ENCODE measurements at places on chromosomes 6 and 20.

DNA sequence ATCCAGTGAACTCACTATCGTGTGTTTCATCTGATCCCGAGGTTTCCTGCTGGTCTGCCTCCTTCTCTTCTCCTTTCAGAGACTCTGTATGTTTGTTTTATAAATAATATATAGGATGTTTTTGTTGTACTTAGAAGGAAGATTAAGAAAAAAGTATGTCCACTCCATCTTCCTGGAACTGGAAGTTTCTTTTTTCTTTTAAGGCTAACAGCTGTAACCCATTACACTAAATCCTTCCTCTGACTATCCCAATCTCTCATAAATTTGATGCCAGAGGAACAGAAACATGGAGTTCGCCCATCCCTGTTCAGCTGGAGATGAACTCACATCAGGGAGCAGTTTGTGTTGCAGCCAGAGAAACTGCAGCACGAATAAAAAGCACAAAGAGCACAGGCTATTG is 20.7 kb downstream of the RIPK1 start:
- DNase-seq = no peak

DNA sequence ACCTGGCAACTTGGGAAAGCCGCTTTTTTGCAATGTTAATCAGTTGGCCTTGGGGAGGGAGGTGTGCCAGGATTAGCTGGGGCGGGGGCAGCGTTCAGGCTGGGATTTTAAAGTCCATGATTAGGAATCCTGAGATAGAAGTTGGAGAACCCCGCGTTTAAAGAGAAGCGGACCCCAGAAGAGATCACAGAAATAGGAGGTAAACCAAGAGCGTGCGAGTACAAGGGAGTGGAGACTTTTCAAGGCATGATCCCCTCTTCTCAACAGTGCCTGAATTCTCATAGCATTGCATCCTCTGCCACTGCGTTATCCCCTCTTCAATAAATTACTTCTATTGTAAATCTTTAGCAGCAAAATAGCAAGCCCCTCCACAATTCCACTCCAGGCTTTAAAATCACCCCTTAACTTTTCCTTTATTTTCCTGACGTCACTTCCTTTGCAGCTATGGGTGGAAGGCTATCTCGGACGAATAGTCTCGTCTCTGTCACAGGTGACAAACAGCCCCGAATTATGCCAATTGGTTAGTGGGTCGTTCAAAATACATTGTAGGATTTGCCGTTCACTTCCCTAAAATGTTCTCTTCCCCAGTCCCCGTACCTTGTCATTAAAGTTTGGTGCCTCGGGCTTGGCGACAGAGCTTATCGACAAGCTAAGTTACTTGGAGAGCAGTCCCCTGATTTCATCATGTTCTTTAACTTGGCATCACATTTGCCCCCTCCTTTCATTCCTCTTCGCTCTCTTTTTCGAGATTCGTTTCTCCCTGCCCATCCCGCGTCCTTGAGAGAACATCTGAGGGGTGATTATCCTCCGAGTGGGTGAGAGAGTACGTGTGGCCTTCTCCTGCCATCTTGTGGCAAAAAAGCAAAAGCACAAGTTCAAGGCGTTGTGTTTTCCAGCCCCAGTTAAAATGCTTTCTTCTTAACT is 17.1 kb downstream of the OR2B2 start:
- peak; percentile 86 for DNase-seq

- no peak for DNase-seq
Observed at GRCh38 chr20:58992911-58993310, 11.9 kb downstream of the NELFCD start.

DNA sequence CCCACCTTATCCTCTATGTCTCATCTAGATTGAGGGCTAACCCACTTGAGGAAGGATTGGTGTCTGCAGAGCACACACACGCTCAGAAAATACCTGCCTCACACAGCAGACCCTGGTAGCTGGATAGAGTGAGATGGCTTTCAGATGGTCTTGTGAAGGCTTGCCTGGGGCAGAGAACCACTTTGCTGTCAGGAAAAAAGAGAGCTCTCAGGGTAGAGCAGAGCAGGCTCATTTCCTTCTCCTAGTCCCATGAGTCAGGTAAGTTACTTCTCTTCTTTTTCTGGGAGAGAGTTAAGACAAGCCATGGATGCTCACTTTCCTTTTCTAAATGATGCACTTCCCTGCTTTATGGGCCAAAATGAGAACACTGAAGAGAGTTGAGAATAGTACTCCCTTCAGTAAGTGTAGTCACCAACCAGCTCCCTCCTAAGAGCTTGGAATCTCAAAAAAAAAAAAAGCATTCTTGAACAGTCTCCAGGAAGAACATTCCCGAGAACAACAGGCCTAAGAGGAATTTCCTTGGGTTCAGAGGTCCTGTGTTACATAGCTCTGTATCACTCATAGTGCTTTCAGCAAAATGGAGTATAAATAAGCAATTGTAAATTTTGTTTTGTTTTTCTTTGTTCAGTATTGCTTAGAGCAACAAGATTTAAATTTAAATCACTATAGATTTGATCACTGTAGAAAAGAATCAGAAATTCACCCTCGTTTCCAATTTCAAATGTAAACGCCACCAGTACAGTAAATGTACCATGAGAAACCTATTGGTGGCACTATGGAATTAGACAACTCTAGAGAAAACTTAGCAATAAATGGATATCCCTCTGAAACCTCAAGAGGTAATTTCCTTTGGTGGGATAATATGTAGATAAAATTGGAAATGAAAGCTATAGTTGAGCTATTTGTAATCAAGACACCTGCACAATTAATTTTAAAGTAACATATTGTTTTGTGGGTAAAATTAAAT is 530.3 kb downstream of the RFPL4B start:
- no peak for DNase-seq

GRCh38 chr6:47724300-47724699 is 25.9 kb downstream of the ADGRF4 start:
- DNase-seq = no peak

DNA sequence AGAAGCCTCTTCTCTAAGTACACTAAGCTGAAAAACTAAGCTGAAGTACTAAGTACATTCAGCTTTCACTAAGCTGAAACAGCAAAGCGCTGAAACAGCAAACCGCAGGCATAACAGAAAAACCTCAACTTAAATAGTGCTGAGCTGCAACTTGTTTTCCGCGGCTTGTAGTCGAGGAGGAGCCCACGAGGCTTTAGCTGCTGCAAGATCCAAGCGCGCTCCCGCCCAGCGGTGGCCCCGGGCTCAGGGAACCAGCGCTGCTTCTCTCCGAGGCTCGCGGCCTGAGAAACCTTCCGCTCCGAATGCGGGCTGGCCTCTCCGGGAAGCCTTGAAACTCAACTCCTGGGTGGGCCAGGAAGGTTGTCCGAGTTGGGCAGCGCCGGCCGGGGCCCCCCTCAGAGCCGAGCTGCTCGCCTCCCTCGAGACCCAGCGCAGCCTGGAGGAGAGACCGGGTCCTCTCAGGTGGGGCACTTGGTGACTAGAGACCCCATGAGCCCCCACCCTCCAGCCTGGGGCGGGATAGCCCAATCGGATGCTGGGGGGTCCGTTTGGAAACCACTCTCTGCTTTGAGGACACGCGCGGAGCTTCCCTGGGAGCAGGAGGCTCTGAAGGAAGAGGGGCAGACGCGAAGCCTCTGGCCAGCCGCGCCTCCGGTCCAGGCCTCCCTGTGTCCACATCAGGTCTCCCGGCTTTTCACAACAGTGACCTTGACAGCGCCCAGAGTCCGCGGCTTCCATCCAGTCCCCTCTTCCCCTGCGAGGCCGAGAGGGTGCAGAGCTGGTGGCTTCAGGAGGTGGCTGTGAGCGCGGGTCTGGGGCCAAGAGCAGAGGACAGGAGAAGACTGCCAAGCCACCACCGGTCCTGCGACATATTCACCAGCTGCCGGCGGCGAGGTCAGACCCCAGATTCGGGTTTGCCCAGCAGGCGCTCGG is 38.1 kb upstream of the HLA-E start:
- DNase-seq = no peak

DNA sequence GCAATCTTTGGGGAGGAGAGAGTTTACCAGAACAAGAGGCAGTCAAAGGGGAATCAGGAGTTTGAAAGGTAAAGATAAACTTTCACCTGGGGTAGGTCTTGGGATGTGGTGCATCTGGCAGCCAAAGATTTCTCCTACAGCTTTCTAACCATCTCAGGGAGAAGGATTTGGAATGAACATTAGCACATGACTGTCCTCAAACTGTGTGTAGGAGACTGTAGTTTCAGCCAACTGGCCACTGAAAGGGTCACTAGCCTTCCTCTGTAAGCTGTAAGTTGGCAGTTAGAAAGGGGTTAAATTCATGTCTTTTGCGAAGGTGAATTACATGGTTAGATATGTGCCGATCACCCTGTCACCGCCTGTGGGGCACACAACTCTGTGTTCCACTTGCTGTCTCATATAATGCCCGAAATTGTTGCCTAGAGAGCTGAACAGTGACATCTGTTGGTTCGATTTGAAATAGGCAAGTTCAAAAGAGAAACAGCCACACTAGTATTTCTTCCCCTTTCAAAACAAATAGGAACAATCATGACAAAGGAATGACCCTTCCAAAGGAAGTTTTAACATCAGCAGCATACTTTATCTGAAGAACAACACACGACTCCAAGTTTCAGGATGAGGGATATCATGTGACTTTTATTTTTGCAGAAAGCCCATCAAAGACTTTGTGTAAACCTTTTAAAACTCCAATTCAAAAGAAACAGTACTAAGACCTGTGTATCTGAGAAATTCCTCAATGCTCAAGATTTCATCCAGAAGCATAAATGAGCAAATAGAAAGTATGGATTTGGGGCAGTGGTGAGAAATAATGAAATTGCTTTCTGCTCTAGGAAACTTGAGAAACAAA is 1.1 kb upstream of the OPN5 start:
- peak; percentile 56 for DNase-seq

GRCh38 chr6:156776840-156777576 is at the start of gene ARID1B:
TSS of gene ARID1B (plus strand) at chr6:156777378. CDS start at chr6:156777681, 303 bp downstream.
- peak; percentile 80 for DNase-seq

DNA sequence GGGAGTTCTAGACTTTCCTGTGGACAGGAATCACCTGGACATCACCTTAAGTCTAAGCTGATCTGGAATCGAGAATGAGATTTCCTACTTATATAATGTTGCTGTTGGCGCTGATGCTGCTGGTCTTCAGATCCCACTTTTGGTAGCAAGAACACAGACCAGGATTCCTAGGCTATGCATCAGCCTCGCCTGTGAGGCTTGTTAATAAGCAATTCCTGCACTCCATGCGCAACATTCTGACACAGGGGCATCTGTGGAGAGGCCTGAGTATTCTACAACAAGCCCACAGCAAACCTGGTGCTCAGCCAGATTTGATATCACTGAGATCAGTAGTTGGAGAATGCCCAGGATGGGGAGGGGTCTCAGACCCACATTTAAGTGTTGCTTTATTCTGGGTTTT is 52.0 kb upstream of the TRIM26 start:
- no peak for DNase-seq

- DNase-seq = no peak
Observed at GRCh38 chr20:22389836-22390542, 194.4 kb downstream of the FOXA2 start.

- no peak for DNase-seq
Observed at GRCh38 chr6:3403238-3404173, 53.3 kb downstream of the SLC22A23 start.

DNA sequence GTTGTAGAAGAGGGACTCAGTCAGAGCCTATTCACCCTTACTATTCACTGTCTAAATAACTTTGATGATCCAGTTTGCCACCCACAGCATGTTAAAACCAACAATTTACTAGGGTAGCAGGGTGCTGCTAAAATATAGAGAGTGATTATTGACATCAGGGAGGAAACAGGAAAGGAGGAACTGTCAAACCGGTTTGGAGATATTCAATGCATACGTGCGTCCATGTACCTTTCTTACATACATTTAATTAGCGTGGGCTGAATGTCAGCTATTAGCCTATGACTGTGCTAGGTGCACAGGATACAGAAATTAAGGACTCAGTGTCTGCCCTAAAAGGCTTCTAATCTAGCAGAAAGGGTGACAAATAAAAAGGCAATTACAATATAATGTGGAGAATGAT is 57.2 kb downstream of the IL20RA start:
- DNase-seq = no peak

DNA sequence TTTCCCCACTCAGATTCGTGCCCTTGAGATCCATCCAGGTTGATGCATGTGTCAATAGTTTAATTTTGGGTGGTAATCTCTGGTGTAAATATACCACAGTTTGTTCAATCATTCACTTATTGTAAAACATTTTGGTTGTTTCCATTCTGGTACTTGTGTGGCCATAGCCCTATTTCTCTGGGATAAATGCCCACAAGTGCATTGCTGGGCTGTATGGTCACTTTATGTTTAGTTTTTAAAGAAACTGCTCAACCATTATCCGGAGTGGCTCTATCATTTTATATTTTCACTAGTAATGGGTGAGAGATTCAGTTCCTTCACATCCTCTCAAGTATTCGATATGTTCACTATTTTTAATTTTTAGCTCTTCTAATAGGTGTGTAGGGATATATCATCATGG is 60.7 kb upstream of the RNF24 start:
- no peak for DNase-seq

DNA sequence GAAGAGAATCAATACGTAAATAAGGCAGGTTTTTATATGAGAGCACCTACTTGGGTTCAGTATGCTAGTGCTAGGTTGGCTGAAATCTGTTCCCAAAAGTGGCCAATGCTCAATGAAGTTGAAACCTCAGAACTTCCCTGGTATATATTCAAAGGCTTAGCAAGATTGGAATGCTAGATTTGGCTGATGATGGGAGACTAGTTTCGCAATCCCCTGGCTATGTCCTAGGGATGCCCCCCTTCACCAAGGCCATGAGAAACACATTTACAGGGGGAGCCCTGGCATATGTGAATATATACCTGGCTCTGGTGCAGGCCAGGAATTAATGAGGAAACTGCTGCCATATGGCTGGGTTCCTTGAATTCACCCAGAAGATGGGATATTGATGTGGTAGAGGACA is 142.4 kb upstream of the C6orf118 start:
- DNase-seq = no peak

- no peak for DNase-seq
Observed at GRCh38 chr20:43949741-43950618, 35.3 kb downstream of the TOX2 start.

DNA sequence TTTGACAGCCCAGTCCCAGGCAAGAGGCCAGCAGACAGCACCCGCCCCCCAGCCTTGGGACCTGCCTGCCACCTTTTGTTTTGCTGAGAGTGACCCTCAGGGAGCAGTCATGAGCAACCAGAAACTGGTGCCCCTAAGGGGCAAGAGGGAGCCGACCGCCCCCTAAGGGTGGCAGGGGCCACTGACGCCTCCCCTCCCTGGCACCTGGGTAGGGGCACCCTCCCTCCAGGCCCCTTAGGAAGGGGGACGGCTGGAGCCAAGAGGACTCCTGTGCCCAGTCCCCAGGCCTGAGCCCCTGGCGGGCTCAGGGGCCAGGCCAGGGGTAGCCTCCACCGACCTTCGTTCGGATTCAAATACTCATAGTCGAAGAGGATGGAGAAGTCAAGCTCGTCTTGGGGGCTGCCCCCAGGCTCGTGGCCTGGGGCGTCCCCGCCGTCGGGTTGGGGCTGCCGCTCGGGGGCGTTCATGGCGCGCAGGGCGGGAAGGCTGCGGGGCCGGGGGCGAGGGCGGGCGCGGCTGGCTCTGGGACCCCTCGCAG is 417 bp downstream of the NFATC2 start:
- DNase-seq = no peak

DNA sequence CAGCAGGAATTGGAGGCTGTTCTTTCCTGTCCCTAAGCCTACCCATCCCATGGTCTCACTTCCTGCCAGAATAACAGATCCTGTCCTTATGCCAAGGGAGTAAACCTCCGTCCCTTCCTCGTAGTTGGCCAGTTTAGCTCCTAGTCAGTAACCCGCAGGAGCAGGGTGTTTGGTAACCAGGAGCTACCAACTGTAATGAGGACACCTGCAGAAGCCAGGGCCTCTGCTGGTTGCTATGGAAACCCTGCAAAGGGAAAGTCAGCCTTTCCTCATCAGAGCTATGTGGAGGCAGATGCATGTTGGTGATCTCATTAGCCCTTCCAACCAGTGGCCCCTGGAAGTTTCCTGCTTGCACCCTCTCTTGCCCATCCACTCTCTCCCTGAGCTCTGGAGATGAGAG is 368.2 kb upstream of the SULF2 start:
- peak; percentile 11 for DNase-seq

Measured in cerebellum (tissue), 4 donors.